ENCODE measurements at places on chromosomes 2 and 18.
A peak's percentile ranks its signal among the peaks of the same experiment; 100 is the strongest.

- DNase-seq: no peak
These were observed 32.8 kb downstream of the FMNL2 start for GRCh38 chr2:152367547-152368390.

GRCh38 chr2:157840568-157841156 lies 35.5 kb downstream of the ACVR1 start:
- DNase-seq: peak; percentile 39

GRCh38 chr2:63842149-63843061 lies 709 bp downstream of the UGP2 start:
- DNase-seq: no peak

DNA sequence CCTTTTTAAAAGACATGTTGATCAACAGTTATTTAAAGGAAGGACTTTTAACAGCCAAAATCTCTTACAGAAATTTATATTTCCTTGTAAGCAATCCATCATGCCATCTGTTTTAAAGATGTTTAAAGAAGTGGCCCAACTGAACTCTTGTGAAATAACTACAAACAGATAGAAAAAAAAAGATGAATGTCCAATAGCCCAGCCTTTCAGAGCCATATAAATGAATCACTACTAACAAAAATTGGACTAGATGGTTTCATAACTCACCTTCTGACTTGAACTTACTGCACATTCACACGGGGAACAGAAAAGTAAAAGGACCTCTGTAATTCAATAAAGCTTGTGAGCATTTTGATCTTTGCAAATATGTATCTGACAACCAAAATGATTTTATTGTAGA lies 319.0 kb upstream of the CHAC2 start:
- no peak for DNase-seq

GRCh38 chr18:12023375-12023774 lies 42.1 kb downstream of the IMPA2 start:
- DNase-seq: no peak

DNA sequence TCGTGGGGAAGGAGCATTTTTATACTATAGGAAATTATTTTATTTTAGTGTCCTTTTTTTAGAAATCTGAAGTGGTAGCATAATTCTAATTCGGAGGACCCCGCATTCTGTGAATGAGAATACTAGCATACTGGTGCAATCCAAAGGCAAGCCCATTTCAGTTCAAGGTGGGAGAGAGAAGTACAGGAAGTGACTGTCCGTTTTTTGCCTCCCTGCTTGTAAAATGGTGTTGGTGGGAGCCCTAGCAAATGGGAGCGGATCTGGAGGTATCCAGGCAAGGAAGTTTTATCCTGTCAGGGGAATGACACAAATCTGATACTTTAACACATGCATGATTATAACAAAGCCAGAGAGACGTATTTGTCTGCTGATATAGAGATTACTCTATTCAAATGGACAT lies 141.7 kb downstream of the ESCO1 start:
- DNase-seq: no peak

GRCh38 chr2:186426153-186427016 lies 59.7 kb upstream of the ZC3H15 start:
- DNase-seq: no peak

GRCh38 chr2:144439993-144440392 lies 79.9 kb downstream of the ZEB2 start:
- DNase-seq: no peak

DNA sequence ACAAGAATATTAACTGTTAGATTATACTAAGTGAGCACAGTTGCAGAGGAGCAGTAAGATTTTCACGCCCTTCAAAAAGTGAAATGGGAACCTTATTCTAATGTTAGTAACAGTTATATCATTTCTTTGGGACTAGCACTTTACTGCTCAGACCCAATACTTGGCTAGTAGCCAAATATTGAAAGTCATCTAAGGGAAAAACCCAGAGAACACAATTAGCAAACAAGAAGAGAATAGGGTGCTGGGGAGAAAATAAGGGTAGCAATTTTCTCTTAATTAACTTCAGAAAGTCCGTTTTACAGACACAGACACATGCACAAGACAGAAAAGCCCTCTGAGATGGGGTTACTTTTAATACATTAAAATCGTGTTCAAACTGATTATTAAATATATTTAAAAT lies 71.8 kb downstream of the ID2 start:
- DNase-seq: no peak

DNA sequence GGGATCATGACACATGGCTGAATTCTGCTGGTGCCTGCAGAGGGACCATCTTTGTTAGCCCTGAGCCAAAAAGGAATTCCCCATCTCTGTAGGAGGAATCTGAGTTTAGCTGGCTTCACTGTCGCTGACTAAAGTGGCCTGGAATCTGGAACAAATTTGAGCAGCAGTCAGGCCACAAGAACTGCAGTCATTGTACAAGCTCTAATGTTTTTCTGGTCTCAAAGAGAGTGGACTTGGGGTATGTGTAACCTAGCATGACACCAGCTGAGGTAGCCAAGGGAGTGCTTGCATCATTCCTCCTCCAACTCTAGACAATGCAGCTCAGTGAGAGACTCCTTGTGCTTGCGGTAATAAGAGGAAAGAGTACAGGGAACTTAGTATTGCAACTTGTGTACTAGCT lies 539.1 kb upstream of the LRRTM4 start:
- no peak for DNase-seq

GRCh38 chr2:40760071-40760666 lies 308.3 kb upstream of the SLC8A1 start:
- DNase-seq: peak; percentile 56

DNA sequence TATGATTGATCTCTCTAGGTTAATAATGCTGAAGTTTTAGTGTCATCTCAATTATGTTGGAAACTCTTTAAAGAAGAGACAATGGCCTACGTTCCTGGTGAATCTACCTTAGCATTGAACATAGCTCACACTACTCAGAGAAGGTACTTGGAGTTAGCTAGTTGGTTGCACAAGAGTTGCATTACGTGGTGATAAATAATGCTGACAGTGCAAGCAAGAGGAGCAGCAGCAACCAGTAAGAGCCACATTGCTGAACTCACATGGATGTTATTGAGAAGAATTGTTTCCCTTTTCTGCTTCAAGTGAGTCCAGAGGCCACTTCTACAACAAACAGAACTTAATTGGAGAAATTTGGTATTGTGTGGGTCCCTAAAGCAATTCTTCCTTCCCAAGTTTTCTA lies 737.1 kb downstream of the TDRD15 start:
- no peak for DNase-seq

DNA sequence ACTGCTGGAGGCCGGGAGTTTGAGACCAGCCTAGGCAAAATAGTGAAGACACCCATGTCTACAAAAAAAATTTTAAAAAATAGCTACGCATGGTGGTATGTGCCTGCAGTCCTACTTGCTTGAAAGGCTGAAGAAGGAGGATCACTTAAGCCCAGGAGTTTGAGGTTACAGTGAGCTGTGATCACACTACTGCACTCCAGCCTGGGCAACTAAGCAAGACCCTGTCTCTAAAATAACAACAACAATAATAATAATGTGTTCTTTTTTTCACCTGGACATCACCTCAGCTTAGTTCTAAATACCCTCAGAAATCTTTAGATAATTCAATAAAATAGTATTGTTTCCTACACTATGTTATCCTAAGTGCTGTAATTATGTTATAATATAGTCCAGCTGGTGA lies 397.1 kb upstream of the ZNF804A start:
- DNase-seq: no peak

All from NCI-H1694 (cell line).